Hepatic stellate cell (primary cell): ENCODE measurements at places on chromosomes 1 and 21.

GRCh38 chr21:41681939-41682718, 84.7 kb downstream of the RIPK4 start:
- no peak for DNase-seq

GRCh38 chr21:18716578-18717138, 313.1 kb upstream of the TMPRSS15 start:
- no peak for DNase-seq

- no peak for DNase-seq
Observed at GRCh38 chr1:245651093-245651492, 496.3 kb downstream of the KIF26B start.

DNA sequence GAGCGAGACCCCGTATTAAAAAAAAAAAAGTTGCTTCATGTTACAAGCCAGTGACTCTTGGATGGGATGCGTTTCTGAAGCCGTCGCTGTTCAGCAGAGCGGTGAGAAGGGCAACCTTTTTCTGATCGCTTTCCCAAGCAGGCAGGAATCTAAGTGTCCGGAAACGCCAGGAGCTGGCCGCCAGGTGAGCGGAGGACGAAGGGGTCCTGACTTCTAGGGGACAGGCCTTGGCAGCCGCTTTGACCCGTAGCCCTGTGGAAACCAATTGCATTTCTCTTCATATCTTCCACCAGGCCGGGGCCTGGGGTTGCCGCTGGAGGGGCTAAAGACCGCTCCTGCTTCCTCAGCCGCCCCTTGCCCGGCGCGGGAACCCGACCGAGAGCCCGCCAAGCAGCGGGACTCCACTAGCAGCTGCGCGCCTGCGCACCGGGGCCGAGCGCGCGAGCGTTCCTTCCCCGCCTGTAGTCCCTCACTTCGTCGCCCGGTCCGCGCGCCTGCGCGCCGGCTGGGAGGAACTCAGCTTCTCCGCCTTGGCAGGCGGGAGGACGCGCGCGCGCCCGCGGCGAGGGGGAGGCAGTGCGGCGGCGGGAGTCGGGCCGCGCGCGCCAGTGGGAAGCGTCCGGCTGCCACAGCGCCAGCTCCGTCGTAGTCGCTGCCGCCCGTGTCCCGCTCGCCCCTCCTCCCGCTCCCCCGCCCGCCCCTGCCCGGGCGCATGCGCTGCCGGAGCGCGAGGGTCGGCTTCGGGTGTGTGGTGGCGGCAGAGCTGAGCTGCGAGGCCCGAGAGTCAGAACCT, at the start of gene SPEN:
Gene SPEN (plus strand): TSS at position 608 of the 793 bp plus-strand sequence. CDS start 361 bp downstream, outside the sequence.
- DNase-seq, result peak; percentile 96

DNA sequence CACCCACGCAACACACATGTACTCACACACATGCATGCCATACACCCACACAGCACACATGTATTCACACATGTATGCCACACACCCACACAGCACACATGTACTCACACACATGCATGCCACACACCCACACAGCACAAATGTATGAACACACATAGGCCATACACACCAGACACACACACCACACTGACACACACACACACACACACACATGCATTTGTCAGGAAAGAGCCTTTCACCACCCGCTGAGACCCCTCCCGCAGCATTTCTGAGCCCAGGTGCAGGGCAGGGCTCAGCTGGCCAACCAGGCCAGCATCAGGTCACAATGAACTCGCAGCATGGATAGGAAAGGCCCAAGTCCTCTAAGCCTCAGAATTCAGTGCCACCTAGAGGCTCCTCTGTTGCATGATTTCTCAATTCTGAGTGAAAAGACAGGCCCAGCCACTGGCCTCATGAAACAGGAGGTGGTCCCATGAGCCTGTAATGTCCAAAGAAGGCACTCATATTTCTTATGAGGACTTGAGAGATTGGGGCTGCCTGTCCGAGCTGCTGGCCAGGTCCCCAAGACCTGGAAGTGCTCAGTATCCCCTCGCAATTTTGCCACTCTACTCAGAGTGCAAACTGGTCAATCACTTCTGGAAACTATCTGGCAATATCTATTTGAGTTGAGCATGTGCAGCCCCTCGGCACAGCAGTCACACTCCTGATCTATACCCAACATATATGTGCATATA, 57.3 kb downstream of the PSMG1 start:
- DNase-seq, result peak; percentile 72

DNA sequence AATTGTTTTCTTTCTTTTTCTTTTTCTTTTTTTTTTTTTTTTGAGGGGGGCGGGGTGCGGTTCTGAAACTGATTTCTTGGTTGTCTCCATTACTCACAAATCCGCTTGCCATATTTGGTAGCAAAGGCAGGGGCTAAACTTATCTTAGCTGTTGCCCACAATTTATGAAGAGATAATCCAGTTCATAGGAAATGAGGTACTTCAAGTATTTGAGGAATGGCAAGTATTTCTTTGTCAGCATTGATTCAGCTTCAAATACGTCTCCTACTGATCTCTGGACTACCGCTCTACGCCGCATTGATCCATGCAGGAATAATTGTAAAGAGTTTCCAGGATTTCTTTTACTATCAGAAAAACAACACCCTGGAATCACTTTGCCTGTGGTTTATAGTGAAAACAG, 289.2 kb upstream of the DPYD start:
- peak; percentile 14 for DNase-seq

- DNase-seq, result no peak
Observed at GRCh38 chr1:17665950-17666720, 89.0 kb upstream of the ACTL8 start.

GRCh38 chr1:31708324-31708723, 4.5 kb upstream of the COL16A1 start:
- DNase-seq, result no peak

DNA sequence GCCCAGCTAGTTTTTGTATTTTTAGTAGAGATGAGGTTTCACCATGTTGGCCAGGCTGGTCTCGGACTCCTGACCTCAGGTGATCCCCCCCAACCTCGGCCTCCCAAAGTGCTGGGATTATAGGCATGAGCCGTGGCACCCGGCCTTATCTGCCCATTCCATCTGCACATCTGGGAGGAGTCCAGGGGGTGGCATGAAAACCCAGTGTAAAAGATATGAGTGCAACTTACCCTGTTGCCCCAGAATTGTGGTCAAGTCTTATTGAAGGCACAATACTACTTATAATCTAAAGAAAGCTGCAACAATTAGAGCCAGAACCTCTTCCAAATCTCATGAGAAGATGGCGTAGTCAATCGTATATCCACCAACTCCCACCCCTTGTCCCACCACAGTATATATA, 18.4 kb downstream of the CTXND2 start:
- no peak for DNase-seq

GRCh38 chr1:46131093-46131492, 1.3 kb downstream of the PIK3R3 start:
- no peak for DNase-seq

DNA sequence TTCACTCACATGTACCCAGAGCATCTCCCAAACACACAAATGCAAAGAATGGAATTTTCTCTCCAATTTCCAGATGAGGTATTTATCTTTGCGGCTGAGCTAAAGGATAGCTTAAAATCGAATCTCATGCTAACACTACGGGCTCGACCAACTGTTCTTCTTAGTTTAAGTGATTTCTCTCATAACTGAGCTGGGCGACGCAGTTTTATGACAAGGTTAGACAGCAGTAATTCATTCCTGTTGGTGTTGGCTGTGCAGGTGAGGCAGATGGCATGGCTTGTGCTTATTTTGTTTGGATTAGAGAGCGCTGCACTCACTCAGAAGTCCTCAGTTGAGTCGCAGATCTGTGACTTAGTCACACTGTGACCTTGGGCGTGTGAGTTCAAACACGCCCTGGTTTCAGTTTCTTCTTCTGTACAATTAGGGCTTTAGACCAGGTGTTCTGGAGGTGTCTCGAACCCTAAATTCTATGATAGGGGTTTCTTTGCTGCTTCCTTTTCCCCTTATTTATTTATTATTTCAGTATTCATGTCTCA, 41.5 kb upstream of the MRPS6 start:
- no peak for DNase-seq

- DNase-seq, result no peak
Observed at GRCh38 chr1:180800945-180801344, 111.8 kb upstream of the KIAA1614 start.

DNA sequence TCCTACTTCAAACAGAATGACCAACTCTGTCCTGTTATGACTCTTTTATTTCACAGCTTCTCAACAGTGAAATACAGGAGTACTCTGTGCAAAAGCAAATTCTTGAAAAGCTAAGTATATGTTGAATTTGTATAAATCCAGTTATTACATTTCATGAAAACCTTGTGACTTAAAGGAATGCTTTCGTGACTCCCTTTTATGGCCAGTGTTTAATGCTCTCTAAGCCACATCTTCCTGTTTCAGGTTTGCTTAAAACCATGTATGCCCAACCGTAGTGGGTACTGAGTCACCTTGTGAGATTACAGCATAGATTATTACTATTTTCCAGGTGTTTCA, 40.2 kb upstream of the KIF1B start:
- DNase-seq, result no peak

DNA sequence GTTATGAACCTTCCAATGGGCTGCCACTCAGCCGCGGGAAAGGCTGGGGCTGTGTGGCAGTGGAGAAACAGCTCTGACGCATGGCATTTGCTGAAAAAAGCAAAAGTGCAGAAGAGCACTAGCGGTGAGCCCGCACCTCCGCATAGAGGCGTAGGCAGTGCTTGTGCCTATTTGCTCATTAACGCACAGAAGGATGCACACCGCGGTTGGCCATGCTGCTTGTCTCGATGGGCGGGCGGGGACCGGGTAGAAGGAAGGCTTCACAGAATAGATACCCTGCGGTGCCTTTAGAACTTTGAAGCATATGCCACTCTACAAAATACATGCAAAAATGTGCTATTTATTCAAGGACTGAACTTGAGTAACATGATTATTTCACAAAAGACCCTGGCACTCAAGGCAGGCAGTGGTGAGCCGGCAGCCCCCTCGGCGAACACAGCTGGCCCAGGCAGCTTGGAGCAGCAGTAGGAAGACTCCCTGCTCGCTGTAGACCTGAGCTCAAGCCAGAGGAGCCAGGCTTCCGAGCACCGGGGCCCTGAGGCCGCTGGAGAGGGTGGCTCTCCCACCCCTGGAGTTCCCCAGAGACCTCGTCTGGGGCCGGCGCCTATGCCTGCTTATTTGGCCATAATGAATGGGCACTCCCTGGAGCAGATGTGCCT, 71.5 kb downstream of the SIK1 start:
- DNase-seq, result no peak
